ENCODE measurements at places on chromosomes 7 and 10. TPM values are rescaled to one million over a fixed set of nuclear protein-coding genes. Genes with fewer than 3 reads are reported as not detected.

TLX1 gene
- not detected for total RNA-seq

ZFAND2A gene
- 27.8 TPM for total RNA-seq

WEE2 gene
- not detected for total RNA-seq

ABCA13 gene
- not detected for total RNA-seq

MRPL43 gene
- 62.5 TPM for total RNA-seq

Data from CD8-positive, alpha-beta memory T cell (primary cell).